T-helper 17 cell (primary cell): ENCODE measurements at places on chromosomes 13 and 19. TPM values are rescaled to one million over a fixed set of nuclear protein-coding genes. Genes with fewer than 3 reads are reported as not detected.
A peak's percentile ranks its signal among the peaks of the same experiment; 100 is the strongest.

The GRK1 gene
- 0.07 TPM for total RNA-seq

The PGLYRP1 gene
- not detected for total RNA-seq

GRCh38 chr13:95002126-95002525 is 289.8 kb upstream of the SOX21 start:
- no peak overlapping the region for H3K4me3 ChIP-seq
- DNase-seq, result no peak
- peaks cover 2% of the 10 kb centered on the region for H3K4me1 ChIP-seq
- no peak overlapping the region for H3K27ac ChIP-seq

- peak; percentile 32 for DNase-seq
- peaks cover 5% of the 10 kb centered on the region for H3K4me1 ChIP-seq
- H3K27me3 ChIP-seq, result peaks cover 16% of the 10 kb centered on the region
- no peak overlapping the region for H3K27ac ChIP-seq
- no peak overlapping the region for H3K4me3 ChIP-seq
- H3K36me3 ChIP-seq, result no peaks in the 10 kb centered on the region
Measured at GRCh38 chr19:28466107-28467045, 746.6 kb downstream of the UQCRFS1 start.

The GJA3 gene
- total RNA-seq, result 0.12 TPM

- H3K36me3 ChIP-seq, result no peaks in the 10 kb centered on the region
- H3K27me3 ChIP-seq, result peaks cover 28% of the 10 kb centered on the region
- no peaks in the 10 kb centered on the region for H3K4me1 ChIP-seq
- H3K27ac ChIP-seq, result no peak overlapping the region
- H3K4me3 ChIP-seq, result no peak overlapping the region
Measured at GRCh38 chr13:26168237-26168814, 53.8 kb downstream of the RNF6 start.

The KATNAL1 gene
- 11.8 TPM for total RNA-seq

GRCh38 chr13:109136873-109137272 is 507.5 kb downstream of the MYO16 start:
- H3K36me3 ChIP-seq, result no peaks in the 10 kb centered on the region
- peak overlapping the region; percentile 39 for H3K27ac ChIP-seq
- DNase-seq, result no peak
- no peaks in the 10 kb centered on the region for H3K4me1 ChIP-seq

DNA sequence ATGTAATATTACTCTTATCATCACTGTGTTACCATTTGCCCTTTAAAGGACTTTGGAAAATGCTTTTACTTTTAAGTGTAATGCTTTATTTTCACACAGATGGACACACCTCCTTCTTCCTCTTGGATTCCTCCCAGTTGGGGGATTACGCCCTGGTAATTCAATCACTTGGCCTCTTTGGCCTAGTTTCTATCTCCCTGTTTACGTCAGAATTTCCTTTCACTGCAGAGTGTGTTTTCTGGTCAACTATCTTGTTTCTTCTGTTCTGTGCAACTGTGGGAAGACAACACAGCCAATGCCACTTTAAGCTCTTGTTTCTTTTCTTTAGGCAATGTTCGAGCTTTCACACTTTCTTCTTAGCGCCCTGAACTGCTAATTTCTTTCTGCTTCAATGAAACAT is 257.3 kb upstream of the MAB21L1 start:
- H3K27me3 ChIP-seq, result peaks cover 2% of the 10 kb centered on the region
- H3K36me3 ChIP-seq, result no peaks in the 10 kb centered on the region
- H3K27ac ChIP-seq, result no peak overlapping the region
- no peak overlapping the region for H3K4me3 ChIP-seq
- no peaks in the 10 kb centered on the region for H3K4me1 ChIP-seq
- DNase-seq, result no peak

DNA sequence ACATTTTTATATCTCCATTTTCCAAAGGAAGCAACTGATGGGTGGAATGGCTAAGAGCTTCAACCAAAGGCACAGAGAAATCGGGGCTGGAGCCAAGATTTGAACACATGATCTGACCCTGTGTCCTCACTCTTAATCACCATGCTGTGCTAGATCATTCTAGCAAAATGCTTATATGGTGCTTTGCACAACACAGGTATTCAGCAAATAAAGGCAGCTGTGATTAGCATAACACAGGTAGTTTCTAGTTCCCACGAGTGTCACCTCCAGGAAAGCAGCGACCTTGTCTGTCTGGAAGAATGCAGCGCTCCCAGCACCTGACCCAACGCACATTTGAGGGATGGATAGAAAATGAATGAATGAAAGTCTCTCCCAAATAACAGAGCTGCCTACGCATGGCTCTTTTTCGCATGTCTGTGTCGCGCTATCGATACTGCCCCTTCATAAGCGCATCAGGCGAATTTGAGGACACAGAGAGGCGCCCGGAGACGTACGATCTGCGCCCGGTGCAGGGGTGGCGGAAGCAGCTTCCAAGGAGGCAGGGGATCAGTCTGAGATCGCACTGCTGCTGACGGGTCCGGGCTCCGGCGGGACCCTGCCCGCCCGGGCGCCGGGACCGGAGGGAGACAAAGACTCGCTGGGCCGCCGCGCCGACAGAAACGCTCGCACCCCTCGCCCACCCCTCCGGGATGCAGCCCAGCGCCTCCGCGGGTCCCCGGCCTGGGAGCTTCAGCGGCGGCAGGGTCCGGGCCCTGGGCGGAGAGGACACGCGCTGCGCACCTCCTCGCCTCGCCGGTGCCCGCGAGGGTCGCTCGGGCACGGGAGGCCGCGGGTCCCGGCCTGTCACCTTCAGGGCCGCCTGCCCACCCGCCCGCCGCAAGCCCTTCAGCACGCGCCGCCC is 609 bp downstream of the EPS15L1 start:
- no peaks in the 10 kb centered on the region for H3K27me3 ChIP-seq
- peaks cover 2% of the 10 kb centered on the region for H3K36me3 ChIP-seq
- peak overlapping the region; percentile 32 for H3K27ac ChIP-seq
- peak; percentile 9 for DNase-seq
- H3K4me1 ChIP-seq, result peaks cover 33% of the 10 kb centered on the region

GRCh38 chr13:98930151-98930591 is 47.7 kb downstream of the DOCK9 start:
- H3K27me3 ChIP-seq, result no peaks in the 10 kb centered on the region
- DNase-seq, result no peak
- H3K27ac ChIP-seq, result peak overlapping the region; percentile 32
- H3K4me1 ChIP-seq, result peaks cover 4% of the 10 kb centered on the region
- no peak overlapping the region for H3K4me3 ChIP-seq

- no peak for DNase-seq
- no peak overlapping the region for H3K27ac ChIP-seq
- H3K36me3 ChIP-seq, result no peaks in the 10 kb centered on the region
- no peaks in the 10 kb centered on the region for H3K27me3 ChIP-seq
- H3K4me3 ChIP-seq, result no peak overlapping the region
Measured at GRCh38 chr13:64283926-64284325, 2868.3 kb upstream of the PCDH20 start.

GRCh38 chr19:45717983-45718650 is 12.6 kb downstream of the FBXO46 start:
- DNase-seq, result no peak
- peaks cover 30% of the 10 kb centered on the region for H3K4me1 ChIP-seq
- H3K4me3 ChIP-seq, result peak overlapping the region; percentile 99

The HCST gene
- total RNA-seq, result 73.7 TPM

DNA sequence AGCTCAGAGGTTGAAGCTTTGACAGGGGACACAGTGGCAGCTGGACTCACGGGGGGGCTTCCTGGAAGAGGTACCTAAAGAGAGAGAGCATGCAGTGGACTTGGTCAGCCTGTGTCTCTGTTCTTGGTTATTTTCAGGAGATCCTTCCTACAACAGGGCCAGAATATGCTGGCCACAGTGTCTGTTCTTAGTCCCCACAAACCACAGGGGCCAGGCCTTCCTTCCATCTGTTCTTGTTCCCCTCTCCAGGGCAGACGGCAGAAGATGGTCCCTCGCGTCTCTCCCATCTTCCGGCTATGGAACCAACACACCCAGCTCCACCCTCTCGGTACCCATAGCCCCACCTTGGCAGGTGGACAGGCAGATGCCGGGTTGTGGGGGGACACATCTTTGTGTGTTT is 24.8 kb downstream of the MAST3 start:
- no peaks in the 10 kb centered on the region for H3K27me3 ChIP-seq
- H3K4me3 ChIP-seq, result no peak overlapping the region

GRCh38 chr19:6531956-6532243 is 1.1 kb downstream of the TNFSF9 start:
- no peak for DNase-seq
- H3K4me3 ChIP-seq, result peak overlapping the region; percentile 82
- H3K27ac ChIP-seq, result no peak overlapping the region
- H3K4me1 ChIP-seq, result peaks cover 46% of the 10 kb centered on the region

The ETV2 gene
- total RNA-seq, result 0.50 TPM

GRCh38 chr19:768424-768823 is 17.5 kb downstream of the MISP start:
- peaks cover 2% of the 10 kb centered on the region for H3K36me3 ChIP-seq
- peaks cover 14% of the 10 kb centered on the region for H3K27me3 ChIP-seq
- H3K4me3 ChIP-seq, result no peak overlapping the region
- H3K4me1 ChIP-seq, result peaks cover 5% of the 10 kb centered on the region
- no peak for DNase-seq

DNA sequence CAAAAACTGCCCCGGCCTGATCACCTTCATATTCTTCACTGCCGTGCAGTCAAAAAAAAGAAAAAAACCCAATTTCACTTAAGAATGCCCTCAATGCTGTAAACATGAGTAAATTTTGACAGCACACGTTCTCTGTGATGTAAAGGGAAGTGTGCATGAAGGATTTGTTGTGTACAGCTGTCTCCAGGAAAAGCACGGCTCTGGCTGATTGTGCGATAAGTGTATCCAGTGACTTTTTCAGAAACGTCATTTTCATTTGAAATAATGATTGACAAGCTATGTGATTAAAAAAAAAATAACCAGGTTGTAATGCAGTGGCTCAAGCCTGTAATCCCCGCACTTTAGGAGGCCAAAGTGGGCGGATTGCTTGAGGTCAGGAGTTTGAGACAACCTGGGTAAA is 39.6 kb downstream of the ANKRD10 start:
- peak overlapping the region; percentile 76 for H3K4me3 ChIP-seq
- DNase-seq, result no peak
- H3K36me3 ChIP-seq, result no peaks in the 10 kb centered on the region

The ZNF723 gene
- not detected for total RNA-seq
